Liver (tissue), 10 donors: ENCODE measurements at places on chromosomes 4 and X. TPM values are rescaled to one million over a fixed set of nuclear protein-coding genes. Genes with fewer than 3 reads are reported as not detected.

- no peaks in the 10 kb centered on the region for H3K27me3 ChIP-seq
- H3K36me3 ChIP-seq = no peaks in the 10 kb centered on the region
- H3K4me1 ChIP-seq = peaks cover 21% of the 10 kb centered on the region
Observed at GRCh38 chr4:139501117-139501516, 47.2 kb downstream of the RAB33B start.

DNA sequence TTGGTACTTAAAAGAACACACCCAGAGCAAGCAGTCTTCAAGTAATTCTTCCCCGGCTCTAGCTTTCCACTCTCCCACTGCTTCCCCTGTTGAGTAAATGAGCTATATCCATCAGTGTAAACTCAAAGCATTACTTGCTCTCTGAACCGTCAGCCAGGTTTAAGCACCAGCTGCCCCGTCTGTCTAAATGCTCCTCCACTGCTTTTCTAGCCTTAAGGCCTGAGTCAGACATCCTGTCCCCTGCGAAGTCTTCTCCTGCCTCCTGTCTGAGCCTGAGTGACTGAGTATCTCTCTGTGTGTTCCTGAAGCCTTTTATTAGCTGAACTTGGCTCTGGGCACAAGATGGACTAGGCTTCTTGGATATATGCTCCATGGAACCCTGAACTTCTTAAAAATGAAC, 205.1 kb downstream of the STK32B start:
- no peak for DNase-seq
- H3K27me3 ChIP-seq = no peaks in the 10 kb centered on the region
- no peaks in the 10 kb centered on the region for H3K36me3 ChIP-seq
- H3K4me3 ChIP-seq = no peak overlapping the region
- no peaks in the 10 kb centered on the region for H3K4me1 ChIP-seq

Gene PFKFB1
- 2.9 TPM for total RNA-seq

Gene HGFAC
- 23.3 TPM for total RNA-seq

DNA sequence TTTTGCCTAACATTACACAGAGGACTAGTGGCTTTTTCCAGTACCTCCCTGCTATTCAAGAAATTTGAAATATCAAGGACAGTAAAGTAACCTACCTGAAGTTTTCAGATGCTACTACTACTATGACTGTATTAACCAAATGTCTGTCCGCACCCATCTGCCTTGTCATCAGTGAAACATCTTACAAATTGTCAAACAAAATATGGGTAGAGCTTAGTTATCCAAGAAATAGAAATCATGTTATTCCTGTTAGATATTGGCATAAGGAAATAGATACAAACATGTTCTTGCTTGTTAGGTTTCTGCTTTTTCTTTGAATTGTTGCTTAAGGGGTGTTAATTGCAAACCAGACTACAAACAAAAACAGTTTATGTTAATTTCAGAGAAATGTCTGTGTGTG, 63.9 kb downstream of the PLS3 start:
- no peak overlapping the region for H3K27ac ChIP-seq
- H3K4me3 ChIP-seq = no peak overlapping the region
- H3K36me3 ChIP-seq = peaks cover 4% of the 10 kb centered on the region
- no peaks in the 10 kb centered on the region for H3K4me1 ChIP-seq
- DNase-seq = no peak

DNA sequence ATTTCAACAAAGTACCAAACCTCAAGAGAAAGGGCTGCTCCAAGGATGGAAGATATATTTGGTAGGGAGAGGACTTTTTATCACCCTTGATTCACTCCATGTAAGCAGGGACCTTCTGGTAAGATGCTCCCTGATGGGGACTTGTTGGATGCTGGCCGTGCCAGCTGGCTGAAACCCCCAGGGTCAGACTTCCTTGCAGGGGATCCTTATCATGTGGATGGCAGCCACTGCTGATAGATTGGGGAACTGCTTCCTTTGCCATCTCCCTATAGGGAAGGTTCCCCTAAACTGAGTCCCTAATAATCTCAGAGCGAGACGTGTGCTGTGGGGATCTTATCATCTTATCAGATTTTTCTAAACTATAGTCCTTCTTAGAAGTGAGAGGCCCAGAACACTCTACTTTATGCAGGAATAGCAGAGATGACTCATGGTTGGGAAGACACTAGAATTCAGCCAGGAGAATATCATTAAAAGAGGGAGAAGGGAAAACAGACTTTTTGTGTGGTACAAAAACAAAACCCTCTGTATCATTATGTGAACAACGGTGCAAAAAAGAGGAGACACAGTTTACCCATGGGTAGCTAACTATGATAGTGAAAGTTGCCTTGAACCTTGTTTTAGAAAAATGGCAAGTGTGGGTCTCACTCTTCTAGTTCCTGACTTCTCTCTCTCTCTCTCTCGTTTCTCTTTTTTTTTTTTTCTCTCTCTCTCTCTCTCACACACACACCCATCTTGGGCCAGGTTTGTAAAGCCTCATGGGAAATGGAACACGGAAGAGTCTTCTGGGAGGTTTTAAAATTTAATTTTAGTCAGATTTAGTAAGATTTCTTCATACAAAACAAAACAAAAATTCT, 16.1 kb downstream of the RHOH start:
- no peak overlapping the region for H3K27ac ChIP-seq
- H3K27me3 ChIP-seq = no peaks in the 10 kb centered on the region
- no peaks in the 10 kb centered on the region for H3K4me1 ChIP-seq

- H3K4me3 ChIP-seq = no peak overlapping the region
- H3K4me1 ChIP-seq = no peaks in the 10 kb centered on the region
- no peak for DNase-seq
- no peak overlapping the region for H3K27ac ChIP-seq
- H3K36me3 ChIP-seq = peaks cover 2% of the 10 kb centered on the region
Observed at GRCh38 chrX:106875151-106875550, 28.0 kb downstream of the RIPPLY1 start.

Gene ABCB7
- 23.9 TPM for total RNA-seq
